ENCODE measurements at places on chromosomes 3 and 15. TPM values are rescaled to one million over a fixed set of nuclear protein-coding genes. Genes with fewer than 3 reads are reported as not detected.

COMMD2 gene
- 46.0 TPM for polyA plus RNA-seq

CFAP92 gene
- 0.26 TPM for polyA plus RNA-seq

PRC1 gene
- polyA plus RNA-seq = 105 TPM

DCUN1D1 gene
- 30.1 TPM for polyA plus RNA-seq

ZFYVE19 gene
- 26.2 TPM for polyA plus RNA-seq

MED12L gene
- polyA plus RNA-seq = 0.36 TPM

- no peak for DNase-seq
Measured at GRCh38 chr3:27090275-27091041, 278.7 kb downstream of the NEK10 start.

DNA sequence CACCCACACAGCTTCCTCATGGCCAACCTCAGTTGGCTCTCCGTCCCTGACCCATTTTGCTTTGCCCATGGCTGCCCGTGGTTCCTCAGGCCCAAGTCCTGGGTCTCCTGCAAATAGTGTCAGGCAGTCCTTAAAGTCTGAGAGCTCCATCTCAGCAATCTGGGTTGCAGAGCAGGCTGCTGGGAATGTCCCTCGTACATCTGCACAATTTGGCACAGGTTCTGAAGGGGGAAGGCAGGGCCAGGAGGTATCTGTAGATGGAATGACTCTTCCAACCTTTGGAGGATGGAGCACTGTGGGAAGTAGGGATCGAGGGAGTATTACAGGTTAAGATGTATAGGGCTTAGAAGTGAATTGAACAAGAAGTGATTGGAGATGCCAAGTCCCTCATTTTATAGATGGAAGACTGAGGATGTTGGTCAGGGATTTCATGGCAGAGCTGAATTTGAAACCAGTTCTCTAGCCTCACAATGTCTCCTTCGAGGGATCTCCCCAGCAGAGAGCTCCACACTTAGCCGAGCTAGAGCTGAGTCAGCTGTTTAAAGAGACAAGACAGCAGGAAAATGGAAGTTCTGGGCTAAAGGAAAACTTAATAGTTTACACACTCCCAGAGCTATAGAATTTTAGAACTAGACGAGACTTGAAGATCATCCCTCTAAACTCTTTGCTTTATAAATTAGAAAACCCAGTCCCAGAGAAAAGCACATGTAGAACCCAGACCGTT lies 9.2 kb downstream of the CKMT1A start:
- no peak for DNase-seq

DNA sequence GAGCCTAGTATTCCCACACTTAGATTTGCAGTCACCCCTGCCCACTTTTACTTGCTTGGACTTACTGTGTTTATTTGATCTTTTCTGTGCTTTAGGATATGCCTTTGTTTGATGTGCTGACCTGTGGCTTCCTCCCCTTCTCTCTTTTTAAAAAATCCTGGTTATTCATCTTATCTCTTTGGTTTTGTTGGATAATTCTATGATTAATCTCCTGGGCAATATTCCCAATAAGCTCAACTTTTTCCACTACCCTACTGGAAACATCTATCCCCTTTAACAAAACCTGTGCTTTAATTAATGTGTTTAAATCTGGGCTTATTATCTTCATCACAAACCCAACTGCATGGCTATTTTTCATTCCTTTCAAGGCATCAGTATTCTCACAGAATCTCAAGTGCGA lies 476.0 kb upstream of the TGFBR2 start:
- DNase-seq = no peak

DNA sequence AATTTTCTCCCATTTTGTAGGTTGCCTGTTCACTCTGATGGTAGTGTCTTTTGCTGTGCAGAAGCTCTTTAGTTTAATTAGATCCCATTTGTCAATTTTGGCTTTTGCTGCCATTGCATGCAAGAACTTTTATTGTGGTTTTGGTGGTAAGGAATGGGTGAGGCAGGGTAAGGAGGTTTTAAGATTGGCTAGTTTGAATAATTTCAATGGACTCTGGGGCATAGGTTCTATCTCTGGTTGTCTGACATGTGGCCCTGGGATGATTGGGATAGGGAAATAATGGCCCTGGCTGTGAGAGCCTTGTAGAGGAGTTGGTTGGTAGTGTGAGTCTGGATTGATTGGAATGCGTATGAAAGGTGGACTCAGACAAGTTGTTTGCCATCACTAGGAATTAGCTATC lies 38.0 kb downstream of the SEC22A start:
- no peak for DNase-seq

DNA sequence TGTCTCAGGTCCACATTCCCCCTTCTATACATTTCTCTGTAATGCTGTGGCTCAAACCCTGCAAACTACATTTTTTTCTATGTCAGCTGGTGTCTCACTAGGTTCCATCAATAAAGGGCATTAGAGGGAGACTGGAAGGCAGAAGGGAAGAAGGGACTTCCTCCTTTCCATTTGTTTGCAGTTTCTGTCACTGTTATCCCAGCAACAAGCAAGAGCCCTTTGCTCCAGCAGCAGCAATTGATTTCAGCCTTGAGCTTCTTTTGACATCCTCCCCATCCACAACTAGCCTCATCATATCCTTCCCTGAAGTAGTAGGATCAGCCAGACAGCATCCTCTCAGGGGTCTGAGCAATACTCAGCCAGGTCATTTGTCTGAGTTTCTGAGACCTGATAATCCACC lies 5.3 kb upstream of the NCK1 start:
- DNase-seq = no peak

GRCh38 chr3:25555695-25556437 lies 108.8 kb downstream of the TOP2B start:
- DNase-seq = no peak

- DNase-seq = no peak
Measured at GRCh38 chr3:139328356-139328755, 15.5 kb upstream of the MRPS22 start.

- DNase-seq = no peak
Measured at GRCh38 chr15:43795197-43795596, 3.1 kb downstream of the SERF2 start.

GRCh38 chr15:90560229-90560776 lies 30.6 kb downstream of the CRTC3 start:
- DNase-seq = no peak

GRCh38 chr3:171682743-171683142 lies 127.5 kb downstream of the PLD1 start:
- DNase-seq = no peak

DNA sequence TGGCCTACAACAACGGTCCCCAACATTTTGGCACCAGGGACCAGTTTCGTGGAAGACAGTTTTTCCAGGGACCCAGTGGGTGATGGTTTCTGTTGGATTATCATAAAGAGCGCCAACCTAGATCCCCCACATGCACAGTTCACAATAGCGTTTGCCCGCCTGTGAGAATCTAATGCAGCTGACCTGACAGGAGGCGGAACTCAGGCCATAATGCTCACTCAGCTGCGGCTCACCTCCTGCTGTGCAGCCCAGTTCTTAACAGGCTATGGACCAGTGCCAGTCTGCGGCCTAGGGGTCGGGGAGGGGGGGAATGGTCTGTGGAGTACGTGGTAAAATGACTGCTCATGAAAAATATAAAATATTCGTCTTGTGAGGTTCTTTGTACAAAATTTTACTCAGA lies 518.5 kb upstream of the CADM2 start:
- no peak for DNase-seq

- DNase-seq = no peak
Measured at GRCh38 chr3:15795651-15796308, 2.0 kb downstream of the ANKRD28 start.

- no peak for DNase-seq
Measured at GRCh38 chr3:133992951-133993620, 36.6 kb downstream of the SLCO2A1 start.
